Occipital lobe (tissue), 3 donors: ENCODE measurements at places on chromosomes 13 and 19. TPM values are rescaled to one million over a fixed set of nuclear protein-coding genes. Genes with fewer than 3 reads are reported as not detected.

GRCh38 chr13:38990693-38991092 is at the start of gene STOML3:
Gene STOML3, minus strand, starts transcription at chr13:38990831. Its CDS starts 110 bp downstream, at chr13:38990721.
- DNase-seq: no peak

DNA sequence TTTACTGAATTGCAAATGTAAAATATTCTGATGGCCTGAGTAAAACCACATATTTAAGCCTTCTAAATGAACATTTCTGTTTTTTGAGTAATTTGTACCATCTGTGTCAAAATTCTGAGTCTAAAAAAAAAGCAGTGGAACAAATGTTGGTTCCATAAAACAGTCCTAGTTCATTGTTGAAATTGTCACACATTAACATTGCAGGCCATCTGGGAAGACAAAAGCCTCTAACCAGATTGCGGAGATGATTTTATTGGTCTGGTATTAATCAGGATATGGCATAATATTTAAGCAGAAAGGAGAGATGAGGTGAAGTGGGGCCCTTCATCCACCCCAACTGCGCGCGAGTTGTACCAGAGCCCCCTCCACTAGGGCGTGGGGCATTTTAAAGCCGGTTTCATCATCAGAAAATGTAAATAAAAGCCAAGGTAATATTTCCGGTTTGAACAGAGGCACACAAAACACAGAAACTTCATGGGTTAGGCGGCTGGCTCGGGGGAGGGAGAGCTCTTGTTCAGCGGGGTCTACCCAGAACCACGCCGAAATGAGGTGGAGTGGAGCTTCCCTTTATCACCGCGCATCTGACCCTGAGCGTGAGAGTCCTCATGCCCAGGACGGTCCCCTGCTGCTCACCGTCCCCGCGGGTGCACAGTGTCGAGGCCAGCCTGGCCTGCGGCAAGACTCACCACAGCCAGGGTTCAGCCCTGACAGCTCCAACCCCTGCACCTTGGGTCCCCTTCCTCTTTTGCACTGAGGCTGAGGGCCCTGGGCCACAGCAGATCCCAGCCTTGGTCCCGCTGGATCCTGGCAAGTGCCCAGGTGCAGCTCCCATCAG is 169.2 kb downstream of the URI1 start:
- no peak for DNase-seq

GRCh38 chr13:76871432-76871831 is 14.8 kb downstream of the KCTD12 start:
- no peak for DNase-seq

DNA sequence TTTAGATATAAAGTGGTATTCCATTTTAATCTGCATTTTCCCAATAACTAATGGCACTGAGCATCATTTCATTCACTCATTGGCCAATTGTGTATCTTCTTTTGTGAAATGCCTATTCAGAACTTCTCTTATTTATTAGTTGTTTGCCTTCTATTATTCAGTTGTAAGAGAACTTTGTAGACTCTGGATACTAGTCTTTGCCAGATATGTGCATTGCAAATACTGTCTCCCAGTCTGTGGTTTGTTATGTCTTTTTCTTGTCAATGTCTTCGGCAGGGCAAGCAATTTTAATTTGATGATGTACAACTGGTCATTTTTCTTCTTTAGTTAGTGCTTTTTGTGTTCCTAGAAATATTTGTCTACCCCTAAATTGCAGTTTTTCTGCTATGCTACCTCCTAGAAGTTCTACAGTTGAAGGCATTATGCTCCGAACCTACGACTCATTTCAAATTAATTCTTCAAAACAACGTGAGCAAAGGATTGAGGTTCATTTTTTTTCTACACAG is 115.9 kb downstream of the TSHZ3 start:
- DNase-seq: no peak

C19orf53 gene
- 15.8 TPM for total RNA-seq

FAM216B gene
- total RNA-seq: 0.78 TPM
